MCF 10A (cell line): ENCODE measurements at places on chromosomes 4 and X. TPM values are rescaled to one million over a fixed set of nuclear protein-coding genes. Genes with fewer than 3 reads are reported as not detected.

Gene MAOB
- total RNA-seq = 0.27 TPM in 1 of 2 replicates, not detected in the other

Gene BCORL1
- 2.9 and 5.1 TPM in 2 replicates for total RNA-seq

Gene FDCSP
- total RNA-seq = not detected in 2 replicates

Gene IKBKG
- 29.3 and 32.1 TPM in 2 replicates for total RNA-seq

Gene ADGRG2
- 6.4 and 8.6 TPM in 2 replicates for total RNA-seq

Gene NPFFR2
- total RNA-seq = not detected in 2 replicates

Gene MAGEA8
- total RNA-seq = not detected in 2 replicates

Gene HERC5
- total RNA-seq = 0.54 and 0.63 TPM in 2 replicates

Gene DGAT2L6
- total RNA-seq = not detected in 2 replicates

Gene RNF150
- total RNA-seq = 0.32 and 0.44 TPM in 2 replicates

Gene GPR50
- not detected in 2 replicates for total RNA-seq

Gene ZAR1
- not detected in 2 replicates for total RNA-seq

Gene GPR143
- total RNA-seq = 0.77 and 0.93 TPM in 2 replicates

Gene FAM9C
- not detected in 2 replicates for total RNA-seq

Gene CTAG1A
- total RNA-seq = not detected in 2 replicates

Gene PNMA3
- not detected in 2 replicates for total RNA-seq

Gene ARSD
- total RNA-seq = 20.6 and 21.5 TPM in 2 replicates

Gene BOD1L1
- 46.8 and 55.4 TPM in 2 replicates for total RNA-seq

Gene RNF212
- not detected in 2 replicates for total RNA-seq

Gene FHDC1
- total RNA-seq = 2.0 and 2.7 TPM in 2 replicates

Gene GAGE12E
- not detected in 2 replicates for total RNA-seq

Gene AFF2
- total RNA-seq = 0.19 and 0.42 TPM in 2 replicates

Gene NALF2
- 4.7 and 5.8 TPM in 2 replicates for total RNA-seq

Gene ASB9
- total RNA-seq = 0.68 TPM in 1 of 2 replicates, not detected in the other

Gene GABRG1
- not detected in 2 replicates for total RNA-seq

Gene FAM184B
- not detected in 2 replicates for total RNA-seq

Gene DMRTC1
- not detected in 2 replicates for total RNA-seq

Gene PSAPL1
- total RNA-seq = not detected in 2 replicates

Gene GAGE12J
- not detected in 2 replicates for total RNA-seq

Gene SLC2A9
- 22.5 and 33.3 TPM in 2 replicates for total RNA-seq

Gene H2BW2
- total RNA-seq = not detected in 2 replicates

Gene FOXR2
- total RNA-seq = not detected in 2 replicates

Gene PLP2
- 292 and 308 TPM in 2 replicates for total RNA-seq

Gene ANK2
- 37.4 and 41.2 TPM in 2 replicates for total RNA-seq

Gene IL9R
- total RNA-seq = 0.23 TPM in 1 of 2 replicates, not detected in the other

Gene LIMCH1
- 36.6 and 48.4 TPM in 2 replicates for total RNA-seq

Gene CSN1S1
- total RNA-seq = not detected in 2 replicates

Gene AFF1
- total RNA-seq = 56.2 and 61.9 TPM in 2 replicates

Gene UFSP2
- 44.4 and 46.4 TPM in 2 replicates for total RNA-seq

Gene GIMD1
- total RNA-seq = not detected in 2 replicates

Gene GDPD2
- total RNA-seq = not detected in 2 replicates

Gene KLHL13
- total RNA-seq = 0.59 and 1.6 TPM in 2 replicates

Gene CRMP1
- total RNA-seq = not detected in 2 replicates

Gene CABS1
- total RNA-seq = not detected in 2 replicates

Gene GPR78
- not detected in 2 replicates for total RNA-seq

Gene LRRC66
- total RNA-seq = 0.37 and 0.52 TPM in 2 replicates

Gene INPP4B
- 11.5 and 17.6 TPM in 2 replicates for total RNA-seq
